ENCODE measurements at places on chromosomes 3 and 15.

DNA sequence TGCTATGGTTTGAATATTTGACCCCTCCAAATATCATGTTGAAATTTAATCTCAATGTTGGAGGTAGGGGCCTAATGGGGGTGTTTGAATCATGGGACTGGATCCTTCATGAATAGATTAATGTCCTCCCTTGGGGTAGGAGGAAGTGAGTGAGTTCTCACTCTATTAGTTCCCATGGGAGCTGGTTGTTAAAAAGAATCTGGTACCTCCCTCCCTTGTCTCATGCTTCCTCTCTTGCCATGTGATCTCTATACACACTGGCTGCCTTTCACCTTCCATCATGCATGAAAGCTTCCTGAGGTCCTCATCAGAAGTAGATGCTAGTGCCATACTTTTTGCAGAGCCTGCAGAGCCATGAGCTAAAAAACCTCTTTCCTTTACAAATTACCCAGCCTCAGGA is 177.7 kb upstream of the MCTP2 start:
- no peak for DNase-seq

DNA sequence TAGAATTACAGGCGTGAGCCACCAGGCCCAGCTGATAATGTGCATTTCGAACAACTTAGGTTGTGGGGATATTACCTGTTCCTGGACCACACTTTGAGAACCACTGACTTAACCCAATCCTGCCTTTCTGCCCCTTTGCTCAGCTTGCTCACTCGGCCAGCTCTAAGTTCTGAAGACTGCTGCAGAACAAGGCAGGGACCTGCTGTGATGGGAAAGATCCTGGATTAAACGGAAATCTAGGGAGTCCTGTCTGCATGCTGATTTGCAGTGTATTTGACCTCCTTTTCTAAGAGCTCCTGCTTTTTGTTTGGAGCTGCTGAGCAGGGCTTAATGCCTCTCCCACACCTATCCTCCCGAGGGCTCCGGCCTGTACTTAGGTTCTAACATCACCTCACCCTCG is 2.9 kb downstream of the LTK start:
- no peak for DNase-seq

- no peak for DNase-seq
Observed at GRCh38 chr3:152276681-152277080, 8.0 kb downstream of the MBNL1 start.

DNA sequence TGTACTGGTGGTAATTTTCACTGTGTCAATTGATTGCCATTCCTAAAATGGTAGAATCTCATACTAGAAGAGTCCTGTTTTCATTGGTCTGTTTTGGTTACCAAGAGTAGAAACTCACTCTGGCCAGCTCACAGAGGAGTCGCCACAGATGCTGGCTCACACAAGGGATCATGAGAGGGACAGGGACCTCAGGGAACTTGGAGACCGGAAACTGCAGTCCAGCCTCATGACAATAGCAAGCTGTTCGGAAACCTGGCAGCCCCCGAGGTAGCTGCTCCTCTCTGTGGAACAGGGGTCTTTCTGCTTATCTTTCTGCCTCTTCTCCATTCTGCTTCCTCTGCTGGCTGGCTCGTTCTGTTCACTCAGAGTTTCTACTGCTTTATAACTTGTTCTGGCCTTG is 192.9 kb downstream of the PLCL2 start:
- DNase-seq = no peak

DNA sequence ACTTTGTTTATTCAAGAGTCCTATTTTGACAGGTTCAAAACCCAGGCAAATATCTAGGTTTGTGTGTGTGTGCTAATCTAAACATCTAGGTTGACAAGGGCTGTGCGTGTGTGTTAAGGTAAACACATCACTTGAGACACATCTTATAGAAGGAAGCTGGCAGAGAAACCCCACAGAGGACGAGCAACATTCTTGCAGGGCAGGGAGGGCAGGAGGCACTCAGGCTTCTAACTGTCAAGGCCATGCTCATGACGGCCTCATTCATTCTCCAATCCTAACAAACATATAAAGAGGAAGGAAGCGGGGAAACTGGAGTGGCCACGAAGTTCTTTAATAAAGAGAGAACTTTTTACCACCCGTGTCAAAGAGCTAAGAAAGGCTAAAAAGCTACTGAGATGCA is 43.4 kb downstream of the SLCO2A1 start:
- DNase-seq = no peak

DNA sequence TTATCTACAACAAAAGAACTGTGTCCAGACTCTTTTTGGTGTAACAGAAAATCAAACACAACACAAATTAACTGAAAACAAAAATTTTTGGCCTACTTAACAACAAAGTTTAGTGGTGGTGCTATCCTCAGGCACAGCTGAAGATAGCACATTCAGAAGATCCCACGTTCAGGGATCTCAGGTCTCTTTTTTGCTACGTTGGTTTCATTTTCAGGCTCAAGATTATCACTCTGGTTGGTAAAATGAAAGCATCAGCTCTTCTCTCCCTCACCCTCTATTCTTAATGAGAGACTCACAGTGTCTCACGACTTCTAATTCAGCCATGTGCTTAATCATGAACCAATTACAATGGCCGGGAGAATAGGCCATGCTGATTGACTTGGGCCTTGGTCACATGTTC is 146.9 kb upstream of the PTPRG start:
- no peak for DNase-seq

GRCh38 chr3:133592843-133593242 is 19.4 kb downstream of the CDV3 start:
- DNase-seq = no peak

GRCh38 chr3:136409549-136409948 is 159.4 kb downstream of the PCCB start:
- DNase-seq = no peak

GRCh38 chr3:48058091-48058490 is 41.9 kb upstream of the MAP4 start:
- no peak for DNase-seq

DNA sequence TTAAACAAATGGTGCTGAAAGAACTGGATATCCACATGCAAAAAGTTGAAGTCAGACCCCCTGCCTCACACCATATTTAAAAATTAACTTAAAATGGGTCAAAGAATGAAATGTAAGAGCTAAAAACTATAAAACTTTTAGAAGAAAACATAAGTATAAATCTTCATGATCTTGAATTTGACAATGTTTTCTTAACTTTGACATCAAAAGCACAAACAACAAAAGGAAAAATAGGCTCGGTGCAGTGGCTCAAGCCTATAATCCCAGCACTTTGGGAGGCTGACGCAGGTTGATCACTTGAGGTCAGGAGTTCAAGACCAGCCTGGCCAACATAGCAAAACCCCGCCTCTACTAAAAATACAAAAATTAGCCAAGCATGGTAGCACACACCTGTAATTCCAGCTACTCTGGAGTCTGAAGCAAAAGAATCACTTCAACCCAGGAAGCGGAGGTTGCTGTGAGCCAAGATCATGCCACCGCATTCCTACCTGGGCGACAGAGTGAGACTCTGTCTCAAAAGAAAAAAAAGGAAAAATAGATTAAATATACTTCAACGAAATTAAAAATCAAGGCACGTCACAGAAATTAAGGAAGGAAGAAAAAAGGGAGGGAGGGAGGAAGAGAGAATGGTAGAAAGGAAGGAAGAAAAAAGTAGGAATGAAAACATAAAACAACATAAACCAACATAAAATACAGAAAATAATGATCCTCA is 1.5 kb downstream of the RAB27A start:
- DNase-seq = no peak

- no peak for DNase-seq
Observed at GRCh38 chr3:54384279-54384678, 261.9 kb downstream of the CACNA2D3 start.

- DNase-seq = peak; percentile 62
Observed at GRCh38 chr3:185824051-185825005, 514 bp downstream of the IGF2BP2 start.

GRCh38 chr3:13483988-13484695 is 4.0 kb downstream of the HDAC11 start:
- DNase-seq = no peak

- no peak for DNase-seq
Observed at GRCh38 chr15:81095690-81096365, 38.2 kb upstream of the CFAP161 start.

DNA sequence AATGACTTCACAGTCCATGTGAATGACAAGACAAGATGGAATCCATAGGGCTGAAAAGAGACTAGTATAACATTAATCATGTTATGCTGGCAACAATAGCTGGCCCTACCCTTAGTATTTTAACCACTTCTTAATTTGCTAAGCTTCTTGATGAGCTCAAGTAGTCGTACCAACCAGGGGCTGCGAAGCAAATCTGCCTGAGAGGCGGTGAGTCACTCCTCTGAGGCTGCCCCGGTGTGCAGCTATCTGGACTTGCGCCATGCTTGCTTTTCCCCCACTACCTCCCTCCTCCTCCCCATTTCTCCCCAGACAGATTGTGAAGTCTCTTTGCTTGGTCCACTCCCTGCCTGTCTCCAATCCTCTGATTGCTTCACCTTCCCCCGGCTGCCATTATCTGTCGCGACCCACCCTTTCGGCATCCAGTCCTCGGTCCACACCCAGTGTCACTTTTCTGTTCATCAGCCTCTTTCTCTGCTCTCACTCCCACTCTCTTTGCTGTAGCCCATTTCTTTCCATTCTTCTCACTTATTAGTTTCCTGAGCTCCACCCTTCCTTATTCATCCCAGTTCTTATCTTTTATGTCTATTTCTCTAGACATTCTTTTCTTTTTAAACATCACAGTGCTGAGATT is 42.7 kb downstream of the DUT start:
- DNase-seq = no peak

All from spinal cord (tissue), 10 donors.